A172 (cell line): ENCODE measurements at places on chromosomes 7 and 10.

GRCh38 chr10:96618653-96619052 is 31.8 kb upstream of the TM9SF3 start:
- peak; percentile 16 for DNase-seq

GRCh38 chr7:126608339-126608776 is 644.4 kb downstream of the GRM8 start:
- peak; percentile 44 for DNase-seq

- DNase-seq = no peak
These were observed 88.3 kb downstream of the PDE1C start for GRCh38 chr7:31981874-31982390.

DNA sequence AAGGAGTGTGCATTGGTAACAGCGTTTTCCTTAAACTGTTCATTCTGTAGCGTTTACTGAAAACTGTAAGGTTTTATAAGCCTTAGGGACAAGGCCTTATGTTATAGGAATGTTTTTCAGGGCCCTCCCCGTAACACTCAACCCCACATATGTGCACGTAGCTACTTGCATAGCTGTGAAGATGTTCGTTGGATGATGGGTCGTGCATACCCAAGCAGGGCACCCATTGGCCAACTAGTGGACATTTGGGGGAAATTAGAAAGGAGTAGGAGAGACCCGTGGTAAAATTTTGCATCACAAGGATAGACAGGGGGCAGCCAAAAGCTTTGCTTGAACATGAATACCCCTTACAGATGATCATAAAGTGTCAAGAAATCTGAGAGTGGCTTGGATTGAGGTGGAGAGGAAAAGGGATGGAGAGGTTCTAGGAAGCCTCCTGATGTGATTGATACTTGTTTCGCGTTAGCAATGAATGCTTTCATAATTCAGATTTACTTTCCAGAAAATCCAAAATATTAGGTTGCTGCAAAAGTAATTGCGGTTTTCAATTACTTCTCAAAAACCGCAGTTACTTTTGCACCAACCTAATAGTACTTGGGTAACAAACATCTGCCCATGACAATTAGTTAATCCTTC is 878 bp downstream of the SEC61A2 start:
- peak; percentile 69 for DNase-seq

- DNase-seq = no peak
These were observed 27.9 kb upstream of the WDR11 start for GRCh38 chr10:120823266-120823665.

DNA sequence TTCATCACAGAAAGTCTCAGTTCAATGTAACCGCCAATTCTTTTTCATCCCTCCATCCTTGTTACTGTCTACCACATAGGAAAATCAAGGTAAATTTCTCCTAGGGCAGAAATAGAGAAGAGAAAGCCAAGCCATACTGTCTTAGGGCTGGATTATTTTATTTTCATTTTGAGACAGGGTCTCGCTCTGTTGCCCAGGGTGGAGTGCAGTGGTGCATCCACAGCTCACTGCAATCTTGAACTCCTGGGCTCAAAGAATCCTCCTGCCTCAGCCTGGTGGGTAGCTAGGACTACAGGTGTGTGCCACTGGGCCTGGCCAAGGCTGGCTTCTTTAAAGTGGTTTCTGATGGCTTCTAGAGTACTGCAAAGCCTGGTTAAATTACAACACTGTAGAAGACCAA is 181.7 kb downstream of the SRPK2 start:
- DNase-seq = no peak

- no peak for DNase-seq
These were observed 201.2 kb downstream of the DIP2C start for GRCh38 chr10:488081-488932.

DNA sequence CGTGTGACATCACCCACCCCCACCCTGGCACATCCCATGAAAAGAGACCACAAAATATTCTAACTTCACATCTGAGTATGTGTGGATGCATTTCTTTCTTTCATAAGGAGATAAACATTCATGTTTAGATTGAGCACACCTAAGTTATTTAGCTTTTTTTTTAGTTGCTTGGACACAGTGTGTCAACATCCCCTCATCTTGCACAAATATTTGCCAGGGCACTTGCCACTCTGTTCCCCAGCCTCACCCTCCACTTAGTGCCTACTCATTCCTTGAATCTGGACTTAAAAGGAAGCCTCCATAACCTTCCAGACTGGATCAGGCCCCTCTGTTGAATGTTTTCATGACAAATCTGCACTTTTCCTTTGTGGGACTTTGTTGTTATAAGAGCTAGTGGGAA is 338.9 kb upstream of the IGFBP3 start:
- DNase-seq = no peak

DNA sequence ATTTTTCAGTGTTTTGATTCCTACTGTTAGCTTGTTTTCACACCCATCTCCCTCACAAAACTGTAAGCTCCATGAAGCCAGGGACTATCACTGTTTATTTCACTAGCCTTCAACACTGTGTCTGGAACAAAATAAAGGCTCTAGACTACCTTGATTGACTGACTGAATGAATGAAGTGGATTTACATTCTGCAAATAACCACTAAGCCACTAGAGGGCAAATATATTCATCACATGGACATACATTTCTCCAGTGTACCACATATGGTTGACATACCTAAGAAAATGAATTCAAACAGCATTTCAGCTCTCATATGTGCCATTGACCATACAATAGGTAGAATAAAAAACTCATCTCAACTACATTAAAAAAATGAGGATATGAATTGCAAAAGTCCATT is 185.9 kb downstream of the RAB11FIP2 start:
- DNase-seq = no peak

GRCh38 chr7:32164341-32164996 is 94.3 kb upstream of the PDE1C start:
- peak; percentile 94 for DNase-seq

DNA sequence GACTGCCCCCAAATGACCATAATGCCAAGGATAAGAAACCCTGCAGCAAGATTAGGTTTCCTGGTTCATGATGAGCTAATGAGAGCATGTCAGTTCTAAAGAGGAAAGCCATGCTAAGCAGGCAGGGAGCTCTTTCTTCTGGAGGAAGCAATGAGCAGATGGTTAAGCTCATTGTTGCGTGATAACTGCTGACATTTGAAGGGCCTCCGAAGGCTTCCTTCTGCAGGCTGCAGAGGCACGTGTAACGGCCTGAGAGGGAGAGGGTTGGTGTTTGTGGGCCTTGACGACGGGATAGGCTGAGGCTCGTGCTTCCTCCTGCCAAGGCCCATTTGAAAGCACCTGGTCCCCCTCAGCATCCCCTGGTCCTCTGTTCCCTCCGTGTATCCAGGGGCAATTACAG is 63.5 kb upstream of the BTBD16 start:
- no peak for DNase-seq

- no peak for DNase-seq
These were observed 187.4 kb upstream of the AGR3 start for GRCh38 chr7:17069146-17069545.

DNA sequence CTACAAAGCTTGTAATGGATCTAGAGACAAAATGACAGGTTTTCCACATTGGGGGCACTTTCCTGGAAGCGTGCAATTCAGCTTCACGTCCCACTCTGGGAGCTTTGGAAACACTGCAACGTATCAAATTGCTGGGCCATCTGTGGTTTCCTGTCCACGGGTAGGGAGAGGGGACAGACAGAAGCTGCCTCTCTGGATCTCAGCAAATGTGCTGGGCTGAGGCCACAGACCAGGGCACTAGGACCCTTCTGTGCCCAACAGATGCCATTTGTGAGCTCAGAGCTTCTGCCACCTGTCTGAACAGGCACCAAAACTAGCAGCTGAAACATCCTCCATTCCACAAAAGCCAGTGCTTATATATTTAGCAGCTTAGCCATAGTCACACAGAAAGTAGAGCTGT is 40.9 kb upstream of the FRMD4A start:
- no peak for DNase-seq

DNA sequence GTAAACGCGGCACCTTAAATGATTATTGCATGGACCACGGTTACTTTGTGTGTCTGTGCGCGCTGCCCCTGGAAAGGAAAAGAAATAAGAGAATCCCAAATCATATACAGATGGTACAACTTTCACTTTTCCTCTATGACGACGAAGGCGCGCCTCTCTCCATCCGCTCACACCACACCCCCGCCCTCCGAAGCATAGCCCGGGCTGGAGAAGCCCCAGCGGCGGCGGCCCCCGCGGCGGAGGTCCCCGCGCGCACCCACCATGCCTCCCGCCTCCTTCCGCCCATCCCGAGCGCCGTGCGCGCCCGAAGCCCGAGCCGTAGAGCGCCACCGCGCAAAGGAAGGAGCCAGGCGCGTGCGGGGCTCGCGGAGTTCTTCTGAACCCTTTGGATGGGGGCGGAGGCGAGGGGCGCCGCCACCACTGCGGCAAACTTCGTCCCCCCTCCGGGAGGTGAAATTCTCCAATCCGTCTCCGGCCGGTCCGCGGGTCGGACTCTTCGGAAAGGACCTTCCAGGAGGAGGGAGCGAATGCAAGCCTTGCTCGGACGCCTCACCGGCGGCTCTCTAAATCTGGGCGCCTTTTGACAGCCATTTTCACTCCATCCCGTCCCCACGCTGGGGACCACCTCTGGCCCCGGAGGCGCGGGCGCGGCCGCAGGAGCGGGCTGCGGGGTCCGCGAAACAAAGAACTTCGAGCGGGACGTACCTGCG is 588 bp downstream of the GLI3 start:
- DNase-seq = peak; percentile 55

- DNase-seq = no peak
These were observed 103.7 kb downstream of the KCNMA1 start for GRCh38 chr10:77533887-77534278.

DNA sequence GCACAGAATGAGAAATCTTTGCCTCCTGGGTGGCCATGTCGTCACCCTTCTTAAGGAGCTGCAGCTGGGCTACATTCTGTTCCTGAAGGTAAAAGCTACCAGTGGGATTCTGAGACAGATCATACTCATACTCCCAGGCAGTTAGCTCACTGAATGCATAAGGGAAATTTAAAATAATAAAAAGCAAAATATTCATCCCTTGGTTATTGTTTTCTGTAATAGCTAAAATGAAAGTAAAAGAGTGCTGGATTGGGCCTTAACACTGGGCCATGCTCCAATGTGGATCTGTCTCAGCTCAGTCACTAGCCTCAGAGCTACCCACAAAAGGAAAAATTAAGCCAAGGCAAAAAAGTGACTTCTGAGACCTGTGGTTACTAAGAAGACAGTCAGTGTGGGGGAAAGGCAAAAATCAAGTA is 8.9 kb upstream of the DYNC2I1 start:
- no peak for DNase-seq

GRCh38 chr7:69833964-69834363 is 235.7 kb downstream of the AUTS2 start:
- no peak for DNase-seq

DNA sequence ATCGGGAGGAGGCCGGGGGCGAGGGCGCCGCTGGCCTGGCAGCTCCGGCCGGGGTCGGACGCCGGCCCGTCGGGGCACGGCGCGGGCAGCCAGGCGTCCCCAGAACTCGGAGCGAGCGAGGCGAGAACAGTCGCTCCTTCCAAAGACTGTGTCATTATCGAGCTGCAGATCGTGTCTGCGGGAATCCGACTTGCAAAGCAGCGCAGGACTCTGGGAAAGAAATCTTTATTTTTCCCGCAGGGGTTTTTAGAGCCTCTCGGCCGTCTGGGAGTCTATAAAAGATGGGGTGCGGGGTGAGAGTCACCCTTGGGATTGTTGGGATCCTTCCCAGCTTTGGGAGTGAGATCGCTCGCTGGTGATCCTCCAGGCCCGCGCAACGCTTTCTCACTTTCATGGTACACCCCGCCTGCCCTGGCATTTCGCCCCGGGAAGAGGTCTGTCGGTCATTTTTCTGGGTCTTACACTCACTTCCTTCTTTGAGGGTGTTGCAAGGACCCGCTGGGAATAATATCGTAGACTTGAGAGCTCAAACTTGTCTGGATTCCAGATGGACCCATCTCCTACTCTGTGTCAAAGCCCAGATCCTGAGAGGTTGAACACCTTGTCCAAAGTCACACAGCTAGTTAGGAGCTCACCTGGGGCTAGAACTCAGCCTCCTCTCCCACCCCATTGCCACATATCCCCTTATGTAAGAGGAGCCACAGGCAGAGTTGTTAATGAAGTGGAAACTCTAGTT is 1.0 kb downstream of the UBTD1 start:
- peak; percentile 50 for DNase-seq

- DNase-seq = peak; percentile 21
These were observed 93.0 kb upstream of the SLC25A13 start for GRCh38 chr7:96414931-96415292.

GRCh38 chr7:71824006-71824760 is 588.0 kb downstream of the CALN1 start:
- DNase-seq = peak; percentile 21

DNA sequence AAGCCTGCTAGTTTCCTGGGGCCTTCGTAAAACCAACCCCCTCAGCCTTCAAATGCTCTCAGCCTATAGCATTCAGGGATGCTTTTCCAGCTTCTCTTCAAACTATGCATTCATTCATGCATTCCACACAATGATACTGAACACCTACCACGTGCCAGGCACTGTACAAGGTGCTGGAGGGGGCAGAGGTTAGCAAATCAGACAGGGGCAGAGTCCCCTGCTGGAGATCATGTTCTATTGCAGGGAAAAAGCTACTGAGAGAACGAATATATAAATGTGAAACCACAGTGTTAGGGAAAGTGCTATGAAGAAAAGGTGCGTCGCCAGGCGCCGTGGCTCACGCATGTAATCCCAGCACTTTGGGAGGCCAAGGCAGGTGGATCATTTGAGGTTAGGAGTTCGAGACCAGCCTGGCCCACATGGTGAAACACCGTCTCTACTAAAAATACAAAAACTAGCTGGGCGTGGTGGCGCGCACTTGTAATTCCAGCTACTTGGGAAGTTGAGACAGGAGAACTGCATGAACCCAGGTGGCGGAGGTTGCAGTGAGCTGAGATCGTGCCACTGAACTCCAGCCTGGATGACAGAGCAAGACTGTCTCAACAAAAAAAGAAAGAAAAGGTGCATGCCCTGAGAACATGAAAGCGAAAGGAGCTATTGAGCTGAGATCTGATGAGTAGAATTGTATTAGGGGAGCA is 64.6 kb upstream of the CALN1 start:
- DNase-seq = no peak

GRCh38 chr7:29619848-29620555 is 56.4 kb downstream of the PRR15 start:
- no peak for DNase-seq
